D341Med (cell line): ENCODE measurements at places on chromosomes 1 and 21.

GRCh38 chr21:42542596-42542995 lies 28.9 kb downstream of the SLC37A1 start:
- no peak for DNase-seq

- no peak for DNase-seq
Observed at GRCh38 chr1:207155028-207155427, 51.0 kb downstream of the C4BPA start.

DNA sequence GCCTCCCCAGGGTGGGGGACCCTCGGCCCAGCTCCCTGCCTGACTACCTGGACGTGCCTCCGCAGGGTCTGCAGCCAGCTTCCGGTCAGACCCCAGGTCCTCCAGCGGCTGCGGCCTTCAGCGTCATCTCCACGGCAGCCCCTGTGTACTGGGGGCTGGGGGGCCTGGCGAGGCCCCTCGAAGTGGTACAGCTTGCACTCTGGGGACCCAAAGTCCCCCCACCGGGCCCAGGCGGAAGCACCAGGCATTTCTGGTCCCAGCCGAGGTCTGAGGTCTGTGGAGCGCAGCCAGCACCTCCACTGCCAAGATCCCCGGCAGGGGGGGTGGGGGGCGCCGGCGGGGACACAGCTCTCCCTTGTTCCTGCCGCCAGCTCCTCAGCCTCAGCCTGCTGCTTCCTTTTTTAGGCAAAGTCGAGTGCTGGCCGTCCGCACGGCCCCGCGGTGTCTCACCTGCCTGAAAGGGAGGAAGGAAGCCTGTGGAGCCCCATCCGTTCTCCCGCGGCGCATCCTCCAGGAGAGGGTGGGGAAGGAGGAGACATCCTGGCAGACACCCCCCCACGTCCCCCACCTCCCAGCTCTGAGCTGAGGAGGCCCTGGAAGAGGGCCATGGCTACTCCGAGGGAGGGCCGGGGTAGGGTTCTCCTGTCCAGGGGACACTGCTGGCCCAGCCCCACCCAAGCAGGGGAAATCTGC lies 1.2 kb upstream of the VWA1 start:
- peak; percentile 33 for DNase-seq

DNA sequence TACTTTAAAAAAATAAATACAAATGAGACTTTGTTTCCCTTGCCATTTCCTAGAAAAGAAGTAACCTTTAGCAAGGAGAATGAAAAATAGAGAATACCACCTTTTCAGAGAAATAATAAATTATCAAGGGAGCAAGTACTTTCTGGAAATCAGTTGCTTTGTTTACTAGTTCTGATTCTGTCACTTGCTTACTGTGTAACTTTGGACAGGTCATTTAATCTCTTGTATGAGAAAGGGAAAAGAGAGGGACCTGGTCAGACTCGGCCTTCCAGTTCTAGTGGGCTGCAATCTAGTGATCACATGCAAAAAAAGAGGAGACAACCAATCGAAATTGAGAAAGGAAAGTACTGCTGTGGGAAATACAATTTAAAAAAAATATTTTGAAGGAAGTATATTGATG lies 34.2 kb downstream of the KCTD3 start:
- no peak for DNase-seq

- no peak for DNase-seq
Observed at GRCh38 chr1:182686446-182686845, 2.1 kb upstream of the RGS8 start.

GRCh38 chr1:67556297-67556900 lies 126.2 kb upstream of the SERBP1 start:
- no peak for DNase-seq

- DNase-seq = no peak
Observed at GRCh38 chr1:44015206-44015605, 16.1 kb downstream of the SLC6A9 start.

GRCh38 chr1:6198646-6199297 lies 623 bp downstream of the RPL22 start:
- DNase-seq = no peak

DNA sequence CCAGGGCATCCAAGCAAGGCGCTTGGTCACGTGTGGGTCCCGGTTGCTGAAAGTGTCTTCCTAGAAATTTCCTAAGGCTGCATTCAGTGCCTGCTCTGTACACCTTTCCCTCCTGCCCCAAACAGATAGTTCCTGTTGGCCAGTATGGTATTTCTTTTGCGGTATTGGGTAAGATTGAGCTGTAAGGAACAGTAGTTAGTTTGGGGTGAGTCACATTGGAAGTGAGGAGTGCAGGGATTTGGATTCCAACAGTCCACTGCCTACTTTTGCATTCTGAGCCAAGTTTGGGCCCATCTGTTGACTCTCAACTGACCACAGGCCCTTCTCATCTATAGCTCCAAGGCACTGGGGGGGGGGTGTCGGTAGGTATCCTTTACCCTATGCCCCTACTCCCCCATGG lies 83.4 kb downstream of the MAP3K21 start:
- DNase-seq = no peak
